HepG2 (cell line): ENCODE measurements at places on chromosomes 2 and 18. TPM values are rescaled to one million over a fixed set of nuclear protein-coding genes. Genes with fewer than 3 reads are reported as not detected.

GRCh38 chr2:182817558-182817957, 48.9 kb downstream of the FRZB start:
- H3K27ac ChIP-seq, result no peak overlapping the region
- H3K4me1 ChIP-seq, result peaks cover 34% of the 10 kb centered on the region
- no peak for DNase-seq
- H3K36me3 ChIP-seq, result no peaks in the 10 kb centered on the region
- H3K27me3 ChIP-seq, result no peaks in the 10 kb centered on the region

TUBA3E gene
- not detected in 2 replicates for total RNA-seq

- H3K4me3 ChIP-seq, result no peak overlapping the region
- no peaks in the 10 kb centered on the region for H3K36me3 ChIP-seq
- no peaks in the 10 kb centered on the region for H3K4me1 ChIP-seq
- H3K27ac ChIP-seq, result no peak overlapping the region
- no peak for DNase-seq
Measured at GRCh38 chr18:40120356-40120755, 1834.7 kb upstream of the PIK3C3 start.

LMAN2L gene
- 27.7 and 57.9 TPM in 2 replicates for total RNA-seq

NEU2 gene
- total RNA-seq, result not detected in 2 replicates
